ENCODE measurements at places on chromosomes 3 and 15.

- DNase-seq: no peak
Observed at GRCh38 chr3:132817646-132818177, 95.5 kb upstream of the NPHP3 start.

- no peak for DNase-seq
Observed at GRCh38 chr3:108415661-108416060, 94.7 kb downstream of the MYH15 start.

GRCh38 chr3:11808231-11808630 is 38.5 kb downstream of the TAMM41 start:
- DNase-seq: no peak

GRCh38 chr3:72144773-72145505 is 360.0 kb upstream of the PROK2 start:
- no peak for DNase-seq

GRCh38 chr3:67067251-67067650 is 69.1 kb downstream of the KBTBD8 start:
- no peak for DNase-seq

Data from stimulated activated CD4-positive, alpha-beta T cell treated with anti-CD3 and anti-CD28 coated beads, Interleukin-1b, Interleukin-23, amount 100 ng/mL, for 1 hour (primary cell).